Stimulated activated CD4-positive, alpha-beta T cell treated with anti-CD3 and anti-CD28 coated beads, Interleukin-12 subunit alpha, Interleukin-12 subunit beta, amount 100 ng/mL, for 24 hours (primary cell): ENCODE measurements at places on chromosomes 2 and 18.

DNA sequence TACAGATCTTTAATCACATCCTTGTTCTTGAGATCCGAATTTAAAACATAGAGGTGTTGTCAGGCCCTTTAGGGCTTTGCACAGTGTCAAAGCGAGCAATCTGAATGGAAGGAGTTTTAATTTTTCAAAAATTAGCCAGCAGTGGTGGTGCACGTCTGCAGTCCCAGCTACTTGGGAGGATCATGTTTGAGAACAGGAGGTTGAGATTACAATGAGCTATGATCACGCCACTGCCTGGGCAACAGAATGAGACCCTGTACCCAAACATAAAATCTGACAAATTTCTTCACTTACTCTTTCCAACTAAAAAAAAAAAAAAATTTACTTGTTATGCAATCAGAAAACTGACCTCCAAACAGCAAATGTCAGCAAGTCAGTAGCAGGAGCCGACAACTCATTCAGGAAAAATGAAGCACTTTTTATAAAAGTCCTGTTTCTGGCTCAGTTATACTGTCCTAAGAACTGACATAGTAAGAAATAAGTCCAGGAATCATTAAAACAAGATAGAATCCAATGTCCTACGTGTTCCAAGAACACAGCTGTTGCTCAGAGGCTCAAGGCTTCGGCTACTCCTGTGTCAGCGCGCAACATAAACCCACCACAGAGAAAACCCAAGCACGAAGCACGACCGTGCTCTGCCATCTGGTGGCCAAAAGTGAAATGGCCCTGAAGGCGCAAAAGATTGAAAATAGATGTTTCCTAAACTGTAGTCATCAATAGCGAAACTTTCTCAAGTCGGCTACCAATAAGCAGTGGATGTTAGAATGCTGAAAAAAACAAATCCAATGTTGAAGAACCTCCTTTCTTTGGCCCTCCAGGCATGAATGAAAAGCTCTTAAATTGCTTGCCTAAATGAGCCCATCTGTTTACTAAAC lies 138.1 kb downstream of the INO80D start:
- peak; percentile 19 for DNase-seq

DNA sequence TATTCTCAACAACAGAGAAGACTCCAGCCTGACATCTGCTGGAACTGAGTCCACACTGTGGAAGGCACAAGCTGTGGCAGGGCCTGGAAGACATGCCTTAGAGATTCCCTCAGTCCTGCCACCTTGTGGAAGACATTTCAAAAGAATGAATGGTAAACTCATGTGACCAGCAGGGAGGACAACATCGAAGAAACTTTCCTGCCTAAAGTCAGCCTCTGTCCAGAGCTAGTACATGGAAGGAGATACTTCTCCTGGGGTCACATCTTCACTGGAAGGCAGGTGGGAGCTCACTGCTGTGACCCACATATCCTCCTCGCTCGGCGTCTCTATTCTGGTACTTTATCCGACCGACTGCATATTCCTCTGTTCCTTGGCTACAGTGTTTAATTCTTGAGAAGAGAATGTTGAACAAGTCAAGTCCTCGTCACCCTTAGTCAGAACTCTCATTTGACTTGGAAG lies 59.5 kb downstream of the PUM2 start:
- DNase-seq = no peak

GRCh38 chr2:27019931-27020855 lies 12.6 kb upstream of the TMEM214 start:
- no peak for DNase-seq

GRCh38 chr2:107412209-107412904 lies 414.3 kb upstream of the RGPD4 start:
- no peak for DNase-seq

- no peak for DNase-seq
Observed at GRCh38 chr2:236273126-236273525, 8.9 kb upstream of the ASB18 start.

DNA sequence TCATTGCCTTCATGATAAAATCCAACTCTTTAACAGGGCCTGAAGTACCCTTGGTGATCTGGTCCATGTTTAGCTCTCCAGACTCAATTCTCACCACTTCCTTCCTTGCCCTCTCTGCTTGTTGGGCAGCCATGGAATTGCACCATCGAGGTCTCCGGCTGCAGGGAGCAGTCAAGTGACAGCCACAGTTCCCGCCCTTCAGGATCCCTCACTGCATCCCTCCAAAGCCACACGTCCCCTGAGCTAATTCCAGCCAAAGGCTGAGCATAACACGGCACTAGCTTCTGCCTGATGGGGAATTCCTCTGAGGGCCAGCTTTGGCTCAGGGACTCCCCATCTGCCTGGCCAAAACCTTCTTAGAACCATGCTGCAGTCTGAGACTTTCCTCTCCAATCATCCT lies 47.4 kb upstream of the SLC1A4 start:
- DNase-seq = no peak

GRCh38 chr18:477565-477964 lies 22.9 kb downstream of the COLEC12 start:
- no peak for DNase-seq

- DNase-seq = no peak
Observed at GRCh38 chr2:24761866-24762265, 31.3 kb downstream of the PTRHD1 start.

GRCh38 chr2:112483042-112483473 lies 1.1 kb downstream of the TTL start:
- DNase-seq = no peak

DNA sequence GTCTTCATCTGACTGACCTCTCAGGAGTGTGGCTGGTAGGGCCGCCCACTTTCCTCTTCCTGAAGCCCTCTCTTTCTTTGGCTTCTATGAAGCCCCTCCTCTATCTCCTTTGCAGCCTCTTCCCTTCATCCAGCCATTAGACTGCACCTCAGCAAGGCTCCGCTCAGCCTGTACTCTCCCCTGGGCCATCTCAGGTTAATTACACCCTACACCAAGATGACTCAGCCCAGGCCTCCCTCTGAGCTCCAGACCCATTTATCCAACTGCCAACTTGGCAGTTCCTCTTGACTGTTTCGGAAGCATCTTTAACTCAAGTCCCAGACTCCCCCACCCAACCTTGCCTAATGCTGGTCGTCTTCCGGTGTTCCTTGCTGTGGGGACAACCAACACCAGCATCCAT lies 5.8 kb upstream of the WNT6 start:
- no peak for DNase-seq

DNA sequence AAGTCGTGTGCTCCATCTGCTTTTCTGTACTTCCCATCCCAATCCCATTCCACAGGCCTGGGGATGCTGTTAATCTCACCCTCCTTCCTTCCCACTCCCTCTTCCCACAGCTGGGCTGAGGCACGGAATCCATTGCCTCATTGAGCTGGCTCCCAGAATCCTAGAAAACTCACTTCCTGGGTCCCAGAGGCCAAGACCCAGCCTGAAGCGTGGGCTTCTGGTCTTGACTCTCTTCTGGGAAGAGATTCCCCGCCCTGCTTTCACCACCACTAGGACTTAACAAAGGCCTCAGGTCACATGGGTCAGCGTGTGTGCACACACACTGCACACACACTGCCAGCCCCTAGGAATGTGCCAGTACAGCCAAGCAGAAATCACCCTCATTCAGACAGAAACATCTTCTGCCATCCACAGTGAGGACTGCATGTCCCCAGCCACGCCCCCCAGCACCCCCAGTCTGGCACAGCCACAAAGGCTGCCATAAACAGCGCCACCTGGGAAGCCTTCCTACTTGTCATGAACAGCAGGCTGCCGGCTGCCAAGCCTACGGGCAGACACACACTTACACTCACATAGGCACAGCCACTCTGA lies 165.8 kb downstream of the TNS1 start:
- DNase-seq = no peak

- no peak for DNase-seq
Observed at GRCh38 chr2:161250864-161251436, 57.3 kb upstream of the PSMD14 start.

GRCh38 chr2:191710411-191710900 lies 32.5 kb downstream of the NABP1 start:
- DNase-seq = no peak

DNA sequence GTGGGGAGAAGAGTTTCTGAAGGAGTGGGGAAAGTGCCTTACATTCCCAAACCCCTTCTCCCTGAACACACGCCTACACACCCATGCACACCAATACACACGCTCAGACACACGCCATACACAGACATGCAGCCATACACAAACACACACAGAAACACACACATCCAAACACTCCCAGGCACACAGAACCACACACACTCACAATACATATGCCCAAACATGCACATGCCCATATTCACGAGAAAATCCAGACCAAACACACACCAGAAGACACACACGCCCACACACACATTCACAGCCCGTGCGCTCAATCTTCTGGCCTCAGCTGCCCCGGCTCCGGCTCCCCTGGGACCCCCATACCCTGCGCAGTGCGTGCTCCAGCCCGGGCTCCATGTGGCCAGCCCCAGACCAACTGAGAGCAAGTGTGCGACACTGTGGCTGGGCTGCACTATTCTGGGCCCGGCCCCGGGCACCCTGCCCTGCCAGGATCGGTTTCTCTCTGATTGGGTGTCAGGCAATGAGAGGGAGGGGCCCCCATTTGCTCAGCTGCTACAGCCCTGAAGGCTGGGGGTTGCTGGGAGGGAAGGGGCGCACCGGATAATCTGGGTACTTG lies at the start of gene PRKAG3:
PRKAG3 (minus strand) TSS at position 426 of the 613 bp plus-strand sequence.
- no peak for DNase-seq

- no peak for DNase-seq
Observed at GRCh38 chr2:138782383-138782782, 2.2 kb upstream of the NXPH2 start.

DNA sequence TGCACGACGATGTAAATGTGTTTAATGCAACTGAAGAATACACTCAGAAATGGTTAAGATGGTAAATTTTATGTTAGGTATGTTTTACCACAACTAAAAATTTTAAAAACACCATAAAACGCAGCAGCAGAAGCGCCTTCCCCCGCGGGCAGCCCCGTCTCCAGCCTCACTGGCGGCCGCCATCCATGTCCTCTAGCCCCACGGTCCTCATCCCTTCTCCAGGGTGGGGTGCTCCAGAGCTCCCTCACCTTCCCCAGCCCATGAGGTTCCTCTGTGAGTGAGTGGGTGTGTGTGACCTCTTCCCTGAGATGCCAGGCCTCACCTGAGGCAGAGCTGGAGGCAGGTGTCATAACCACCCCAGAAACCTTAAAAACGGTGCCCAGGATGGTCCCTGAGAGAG lies 17.0 kb downstream of the INHBB start:
- DNase-seq = no peak

DNA sequence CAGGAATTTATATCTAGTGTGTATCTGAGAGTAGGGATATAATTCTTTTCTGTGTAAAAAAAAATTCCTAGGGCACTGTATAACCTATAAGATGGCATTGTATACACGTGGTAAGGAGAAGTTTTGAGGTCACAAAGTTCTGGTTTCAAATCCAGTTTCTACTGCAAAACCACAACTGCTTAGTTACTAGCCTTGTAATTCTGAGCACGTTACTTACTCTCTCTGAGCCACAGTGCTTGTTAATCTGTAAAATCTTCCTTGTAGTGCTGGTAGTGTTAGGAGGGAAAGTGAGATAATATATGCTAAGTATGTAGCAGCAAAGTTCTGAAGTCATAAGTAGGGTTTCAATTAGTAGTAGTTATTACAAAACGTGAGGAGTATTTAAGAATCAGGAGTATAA lies 175.4 kb downstream of the SATB2 start:
- no peak for DNase-seq

DNA sequence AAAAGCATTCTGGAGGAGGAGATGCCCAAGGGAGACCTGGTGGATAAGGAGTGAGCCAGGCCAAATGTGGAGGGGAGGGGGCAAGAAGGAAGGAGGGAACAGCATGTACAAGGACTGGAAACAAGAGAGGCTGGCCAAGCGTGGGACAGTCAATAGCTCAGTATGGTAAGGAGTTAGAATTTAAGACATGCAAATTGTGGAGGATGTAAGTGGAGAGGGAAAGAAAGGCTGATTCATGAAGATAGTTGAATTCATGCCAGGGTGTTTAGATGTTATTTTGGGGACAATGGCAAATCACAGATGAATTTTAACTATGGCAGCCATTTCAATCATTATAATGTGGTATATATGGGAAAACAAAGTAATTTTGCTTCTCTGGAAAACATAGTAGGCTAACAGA lies 462.3 kb downstream of the MEIS1 start:
- no peak for DNase-seq

- DNase-seq = no peak
Observed at GRCh38 chr2:132581991-132582738, 87.8 kb downstream of the LYPD1 start.
